Body of pancreas (tissue), 4 donors: ENCODE measurements at places on chromosomes 6 and 20.

- no peaks in the 10 kb centered on the region for H3K27me3 ChIP-seq
- DNase-seq, result no peak
- H3K4me3 ChIP-seq, result no peak overlapping the region
- H3K36me3 ChIP-seq, result no peaks in the 10 kb centered on the region
- no peaks in the 10 kb centered on the region for H3K4me1 ChIP-seq
- no peak overlapping the region for H3K27ac ChIP-seq
Measured at GRCh38 chr6:83231146-83231545, 38.0 kb downstream of the RWDD2A start.

GRCh38 chr6:53192682-53193188 is 44.1 kb upstream of the GCM1 start:
- no peak for DNase-seq
- no peaks in the 10 kb centered on the region for H3K36me3 ChIP-seq
- no peak overlapping the region for H3K27ac ChIP-seq
- H3K27me3 ChIP-seq, result no peaks in the 10 kb centered on the region
- H3K4me1 ChIP-seq, result peaks cover 5% of the 10 kb centered on the region

DNA sequence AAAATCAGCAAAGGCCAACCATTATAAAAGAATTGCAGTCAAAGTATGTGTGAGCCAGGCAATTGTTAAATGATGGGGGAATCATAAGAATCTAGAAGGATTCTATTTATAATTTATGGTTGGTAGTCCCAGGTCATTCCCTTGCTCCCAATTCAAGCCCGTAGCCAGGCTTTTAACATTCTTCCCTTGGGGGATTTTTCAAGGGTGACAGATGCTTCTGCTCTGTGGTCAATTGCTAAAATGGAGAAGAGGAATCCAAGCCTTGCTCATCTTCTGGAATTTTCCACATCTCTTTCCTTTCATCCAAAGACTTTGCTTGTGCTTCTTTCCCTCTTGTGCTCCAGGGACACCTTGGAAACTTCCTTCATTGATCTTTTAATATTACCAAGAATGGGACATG is 18.0 kb upstream of the BCAS1 start:
- no peaks in the 10 kb centered on the region for H3K4me1 ChIP-seq
- DNase-seq, result no peak
- H3K36me3 ChIP-seq, result no peaks in the 10 kb centered on the region
- no peak overlapping the region for H3K4me3 ChIP-seq

GRCh38 chr6:33172688-33173534 is 19.4 kb downstream of the COL11A2 start:
- no peak overlapping the region for H3K4me3 ChIP-seq
- H3K4me1 ChIP-seq, result no peaks in the 10 kb centered on the region
- H3K27me3 ChIP-seq, result no peaks in the 10 kb centered on the region
- DNase-seq, result no peak
- no peak overlapping the region for H3K27ac ChIP-seq
- no peaks in the 10 kb centered on the region for H3K36me3 ChIP-seq

- no peak overlapping the region for H3K27ac ChIP-seq
- H3K4me1 ChIP-seq, result no peaks in the 10 kb centered on the region
- no peaks in the 10 kb centered on the region for H3K36me3 ChIP-seq
- H3K27me3 ChIP-seq, result no peaks in the 10 kb centered on the region
- no peak overlapping the region for H3K4me3 ChIP-seq
Measured at GRCh38 chr6:146014233-146014632, 14.6 kb upstream of the GRM1 start.

- H3K27me3 ChIP-seq, result no peaks in the 10 kb centered on the region
- peaks cover 9% of the 10 kb centered on the region for H3K4me1 ChIP-seq
- no peaks in the 10 kb centered on the region for H3K36me3 ChIP-seq
- peak; percentile 13 for DNase-seq
- H3K4me3 ChIP-seq, result no peak overlapping the region
- H3K27ac ChIP-seq, result no peak overlapping the region
Measured at GRCh38 chr6:36118550-36119107, 11.7 kb upstream of the MAPK13 start.
